ENCODE measurements at places on chromosomes 2 and 18.

DNA sequence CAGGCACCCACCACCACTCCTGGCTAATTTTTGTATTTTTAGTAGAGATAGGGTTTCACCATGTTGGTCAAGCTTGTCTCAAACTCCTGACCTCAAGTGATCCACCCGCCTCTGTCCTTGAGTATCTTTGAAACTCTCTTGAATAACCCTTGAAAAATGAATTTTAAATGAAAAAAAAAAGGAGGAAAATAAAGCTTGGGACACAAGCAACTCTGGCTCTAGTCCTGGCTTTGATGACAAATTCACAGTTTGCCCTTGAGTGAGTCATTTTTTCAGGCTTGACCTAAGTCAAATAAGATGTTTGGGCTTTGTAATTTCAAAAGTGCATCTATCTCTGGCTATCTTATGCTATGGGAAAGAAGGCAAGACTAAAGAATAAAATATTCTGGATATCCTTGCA is 79.0 kb upstream of the TRIB2 start:
- DNase-seq = no peak

DNA sequence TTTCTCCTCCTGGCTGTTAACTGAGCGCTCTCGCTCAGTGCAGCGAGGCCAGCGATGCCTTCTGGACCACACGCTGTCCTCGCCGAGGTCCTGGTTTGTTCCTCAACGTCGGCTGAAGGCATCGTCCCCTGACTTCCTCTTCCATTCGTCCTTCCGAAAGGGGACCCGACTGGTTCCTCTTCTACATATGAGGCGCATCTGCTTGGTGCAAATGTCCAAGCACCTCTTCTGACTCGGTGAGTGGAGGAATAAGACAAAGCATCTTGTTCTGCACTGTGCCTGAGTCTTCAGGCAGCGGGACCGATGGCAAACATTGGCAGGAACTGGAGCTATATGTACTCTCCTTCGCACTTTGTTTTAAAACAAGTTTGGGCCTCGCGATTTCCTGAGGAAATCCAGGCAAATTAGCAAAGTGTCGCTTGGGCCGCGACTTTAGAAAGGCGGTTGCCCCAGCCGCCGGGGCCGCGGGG is 621 bp upstream of the KCNS3 start:
- DNase-seq = no peak

GRCh38 chr2:96631804-96632435 is 6.2 kb downstream of the KANSL3 start:
- DNase-seq = no peak

DNA sequence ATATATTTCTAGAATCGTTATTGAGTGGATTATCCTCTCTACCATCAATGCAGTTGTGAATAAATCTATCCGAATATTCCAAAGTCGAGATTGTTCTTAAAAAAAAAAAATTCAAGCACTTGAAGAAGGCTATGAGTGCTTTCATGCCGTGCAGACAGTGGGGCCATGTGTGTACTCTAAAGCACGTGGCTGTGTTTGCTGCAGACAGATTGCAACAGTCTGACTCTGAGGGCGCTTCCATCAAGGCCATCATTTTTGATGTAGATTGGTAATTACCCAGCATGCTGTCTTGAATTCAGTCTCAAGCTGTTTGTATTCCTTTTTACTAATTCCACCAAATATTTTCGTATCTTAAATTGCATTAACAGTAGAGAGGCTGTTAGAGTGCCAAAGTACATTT is 325.9 kb upstream of the LINC00305 start:
- DNase-seq = no peak

DNA sequence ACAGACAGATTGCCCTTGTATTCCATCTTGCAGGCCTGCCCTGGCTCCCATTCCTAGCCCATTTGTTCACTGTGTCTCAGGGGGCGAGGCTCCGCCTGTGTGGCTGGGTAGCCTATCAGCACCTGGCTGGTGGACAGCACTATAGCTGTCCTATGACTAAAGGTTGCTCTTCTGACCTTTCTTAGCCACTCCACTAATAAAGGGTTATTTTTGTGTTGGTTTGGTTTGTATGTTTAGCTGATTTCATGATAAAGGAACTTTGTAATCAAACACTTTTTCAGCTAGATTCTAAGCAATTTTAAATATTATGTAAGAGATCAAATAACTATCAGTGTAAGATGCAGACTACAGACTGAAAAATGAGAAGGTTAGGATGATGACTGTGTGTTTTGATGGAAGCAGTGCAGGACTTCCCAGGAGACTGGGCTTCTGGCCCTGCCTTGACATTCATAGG is 72.2 kb downstream of the CRIM1 start:
- no peak for DNase-seq

- DNase-seq = peak; percentile 57
These were observed 68.6 kb downstream of the APLF start for GRCh38 chr2:68536000-68536399.

- no peak for DNase-seq
These were observed 4.8 kb upstream of the TMEM37 start for GRCh38 chr2:119426801-119427395.

GRCh38 chr2:118918017-118918416 is 24.0 kb upstream of the MARCO start:
- DNase-seq = no peak

DNA sequence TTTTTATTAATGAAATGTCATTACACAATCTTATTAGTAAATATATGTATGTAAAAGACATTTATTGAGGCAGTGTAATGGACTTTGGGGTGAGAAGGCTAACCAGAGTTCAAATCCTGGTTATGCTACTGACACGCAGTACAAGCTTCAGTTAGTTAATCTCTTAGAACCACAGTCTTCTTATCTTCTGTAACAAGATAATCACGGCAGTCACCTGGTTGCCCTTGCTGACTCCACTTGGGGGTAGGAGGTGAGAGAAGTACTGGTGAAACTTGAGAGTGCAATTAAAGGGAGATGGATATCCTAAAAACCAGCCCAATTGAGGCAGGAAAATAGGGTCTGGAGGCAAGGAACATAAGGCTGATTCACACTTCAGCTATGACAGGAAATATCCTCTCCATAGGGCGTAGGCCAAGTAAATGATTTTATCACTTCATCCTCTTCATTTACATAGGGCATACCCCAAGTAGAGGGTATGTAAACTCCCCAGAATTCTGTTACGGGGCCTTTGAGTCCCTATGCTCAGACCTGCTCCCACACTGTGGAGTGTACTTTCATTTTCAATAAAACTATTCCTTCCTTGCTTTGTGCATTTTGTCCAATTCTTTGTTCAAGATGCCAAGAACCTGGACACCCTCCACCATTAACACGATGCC is 21.3 kb downstream of the SKA1 start:
- DNase-seq = no peak

GRCh38 chr2:44902217-44903137 is 39.0 kb upstream of the SIX3 start:
- no peak for DNase-seq
